Epithelial cell of esophagus (primary cell): ENCODE measurements at places on chromosomes 12 and 14.
A peak's percentile ranks its signal among the peaks of the same experiment; 100 is the strongest.

GRCh38 chr12:75922944-75923642 is 108.5 kb downstream of the PHLDA1 start:
- DNase-seq = no peak

GRCh38 chr14:65153101-65153500 is 50.8 kb upstream of the MAX start:
- no peak for DNase-seq

DNA sequence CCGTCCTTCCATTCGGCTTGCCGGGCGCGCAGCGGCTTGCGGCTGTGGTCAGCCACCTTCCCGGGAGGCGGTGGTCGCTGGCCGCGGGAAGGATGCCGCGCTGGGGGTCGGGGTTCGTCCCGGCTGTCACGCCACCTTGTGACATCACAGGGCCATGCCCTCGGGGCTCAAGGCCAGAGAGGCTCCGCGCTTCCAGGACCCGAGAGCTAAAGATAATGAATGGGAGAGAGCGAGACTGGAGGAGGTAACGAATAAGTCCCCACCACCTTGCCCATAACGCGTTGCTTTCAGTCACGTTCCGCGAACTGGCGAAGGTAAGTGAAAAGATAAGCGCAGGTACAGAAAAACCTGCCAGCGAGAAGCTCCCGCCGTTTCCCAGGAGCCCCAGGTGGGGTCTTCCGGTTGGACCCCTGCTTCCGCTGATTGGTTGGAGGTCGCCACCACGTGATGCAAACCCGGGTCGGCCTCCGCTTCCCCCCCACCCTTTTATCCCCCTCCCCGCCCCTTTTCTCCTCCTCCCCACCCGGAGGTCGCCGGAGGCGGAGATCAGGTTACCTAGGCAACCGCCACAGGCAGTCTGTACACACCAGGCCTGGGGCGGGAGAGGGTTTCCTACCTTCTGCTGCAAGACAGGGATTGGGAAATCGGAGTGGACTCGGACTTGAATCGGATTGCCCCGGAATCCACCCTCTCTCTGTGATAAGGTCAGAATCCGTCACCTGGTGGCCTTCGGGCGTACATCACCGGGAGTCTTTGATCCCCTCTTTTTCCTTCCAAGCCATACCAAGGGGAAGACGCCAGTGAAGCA is at the start of gene LRRC9:
Gene LRRC9, plus strand, starts transcription at position 575 of the 808 bp plus-strand sequence.
- DNase-seq = peak; percentile 11

- peak; percentile 58 for DNase-seq
These were observed 5.4 kb downstream of the SLC15A4 start for GRCh38 chr12:128818065-128819022.

DNA sequence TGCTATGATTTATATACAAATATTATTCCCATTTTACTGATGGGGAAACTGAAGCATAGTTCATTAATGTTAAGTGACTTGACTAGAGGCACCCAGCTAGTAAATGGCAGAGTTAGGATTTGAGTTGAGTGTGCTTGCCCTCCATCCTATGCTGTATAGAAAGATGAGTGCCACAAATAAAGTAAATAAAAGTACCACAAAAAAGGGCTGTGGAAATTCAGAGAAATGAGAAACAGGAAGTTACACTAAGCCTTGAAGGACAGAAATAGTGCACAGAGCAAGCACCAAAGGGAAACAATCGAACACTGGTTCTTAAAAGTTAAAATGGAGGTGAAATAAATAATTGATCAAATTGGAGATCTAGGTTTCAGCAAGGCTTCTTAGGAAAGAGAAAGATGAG is 9.2 kb upstream of the ABCD2 start:
- DNase-seq = no peak

- peak; percentile 42 for DNase-seq
These were observed 9.6 kb upstream of the PTPRB start for GRCh38 chr12:70646850-70647249.

- peak; percentile 3 for DNase-seq
These were observed 25.4 kb upstream of the PLEKHD1 start for GRCh38 chr14:69459122-69459521.

DNA sequence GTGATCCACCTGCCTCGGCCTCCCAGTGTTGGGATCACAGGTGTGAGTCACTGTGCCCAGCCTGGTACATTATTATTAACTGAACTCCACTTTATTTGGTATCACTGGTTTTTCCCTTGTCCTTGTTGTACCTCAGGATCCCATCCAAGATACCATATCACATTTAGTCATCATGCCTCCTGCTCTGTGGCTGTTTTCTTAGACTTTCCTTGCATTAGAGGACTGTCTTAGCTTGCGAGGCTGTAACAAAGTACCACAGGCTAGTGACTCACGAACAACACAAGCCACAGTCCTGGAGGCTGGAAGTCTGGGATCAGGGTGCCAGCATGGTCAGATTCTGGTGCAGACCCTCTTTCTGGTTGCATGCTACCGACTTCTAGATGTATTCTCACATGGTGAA is 12.2 kb downstream of the KLC1 start:
- peak; percentile 39 for DNase-seq

DNA sequence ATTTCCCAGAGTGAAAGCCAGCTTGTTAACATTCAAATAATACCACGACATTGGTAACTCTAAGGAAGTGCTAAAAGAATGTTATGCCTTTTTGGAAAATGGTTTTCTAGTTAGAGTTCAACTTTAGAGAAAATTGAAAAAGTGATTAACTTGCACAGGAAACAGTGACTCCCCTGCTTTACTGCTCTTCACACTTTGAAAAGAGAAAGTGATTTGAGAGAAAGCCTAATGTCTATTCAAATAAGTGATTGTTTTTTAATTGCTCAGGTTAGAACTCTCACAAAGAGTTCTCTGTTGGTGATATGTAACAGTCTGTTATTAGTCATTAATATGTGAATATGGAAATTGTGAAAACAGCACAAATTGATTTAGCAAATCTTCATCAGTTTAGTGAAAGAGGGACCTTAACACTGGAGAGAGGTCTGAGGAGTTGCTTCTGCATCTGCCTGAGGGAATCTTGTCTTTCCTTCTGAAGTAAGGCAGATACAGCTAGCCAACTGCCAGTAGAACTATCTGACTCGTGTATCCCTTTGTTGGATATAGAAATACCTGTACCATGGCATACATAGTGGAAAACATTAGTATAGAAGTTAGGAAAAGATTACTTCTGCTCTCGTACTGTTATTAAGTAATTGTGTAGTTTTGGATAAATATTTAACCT is 25.5 kb downstream of the ATF7IP start:
- DNase-seq = no peak

DNA sequence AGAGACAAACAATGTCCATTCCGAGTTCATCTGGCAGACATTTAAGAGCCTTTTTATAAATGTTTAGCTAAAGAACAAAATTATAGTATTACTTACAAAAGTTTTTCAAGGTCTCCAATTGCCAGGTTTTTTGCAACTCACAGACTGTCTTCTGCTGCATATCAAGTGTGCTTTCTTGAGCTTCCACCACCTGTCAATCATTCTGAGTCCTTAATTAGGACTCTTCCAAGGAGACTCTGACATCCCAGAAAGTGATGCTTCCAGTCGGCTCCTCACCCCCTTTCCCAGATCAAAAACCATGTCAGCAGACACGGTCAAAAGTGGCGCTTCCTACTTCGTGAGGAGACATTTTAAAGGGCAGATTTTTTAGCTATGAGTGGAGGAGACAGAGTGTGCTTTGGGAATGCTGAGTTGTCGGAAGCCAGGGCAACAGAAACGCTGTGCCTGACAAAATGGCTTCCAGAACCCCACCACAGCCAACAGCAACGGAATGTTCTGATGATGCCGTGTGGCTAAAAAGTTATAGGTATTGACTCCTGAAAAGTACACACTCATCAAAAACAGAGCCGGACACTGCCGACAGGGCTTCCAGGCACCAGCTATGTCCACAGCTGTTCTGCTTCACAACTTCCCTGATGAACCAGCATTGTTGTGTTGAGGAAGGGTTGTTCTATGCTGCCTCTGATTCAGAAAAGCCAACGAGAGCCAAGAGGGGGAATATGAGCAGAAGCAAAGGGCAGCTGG is 116.1 kb upstream of the SLC35F4 start:
- no peak for DNase-seq

GRCh38 chr14:52740751-52741150 is 10.8 kb downstream of the STYX start:
- DNase-seq = no peak

DNA sequence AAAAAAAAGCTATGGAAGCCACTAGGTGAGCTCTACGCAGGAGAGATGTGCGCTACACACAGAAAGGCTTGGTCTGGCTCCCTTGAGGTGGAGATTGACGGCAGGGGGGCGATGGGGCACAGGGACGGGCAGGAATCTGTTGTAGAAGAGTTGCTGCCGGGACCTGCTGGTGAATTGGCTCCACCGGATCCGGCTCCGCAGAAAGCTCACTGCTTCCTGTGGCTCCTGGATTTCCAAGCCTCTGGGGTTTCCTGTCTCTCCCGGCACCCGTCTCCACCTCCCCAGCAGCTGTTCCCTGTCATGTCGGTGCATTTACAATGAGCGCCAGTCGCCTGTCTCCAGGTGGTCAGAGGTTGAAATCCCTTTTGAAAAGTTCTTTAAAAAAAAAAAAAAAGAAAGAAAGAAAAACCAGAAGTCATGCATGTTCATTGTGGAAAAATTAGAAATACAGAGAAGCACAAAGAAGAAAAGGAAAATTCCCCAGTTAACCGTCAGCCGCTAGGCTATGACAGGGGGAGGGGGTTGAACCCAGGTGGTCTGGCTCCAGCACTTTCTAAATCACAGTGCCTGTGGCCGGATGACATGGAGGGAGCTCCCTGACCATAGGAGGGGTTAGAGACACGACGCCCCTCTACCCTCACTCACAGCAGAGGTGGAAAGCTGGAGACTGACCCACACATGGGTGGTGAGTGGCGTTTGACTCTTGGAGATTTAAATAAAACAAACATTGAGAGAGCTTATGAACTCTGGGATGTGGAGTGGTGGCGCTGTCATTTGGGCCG is 20.8 kb downstream of the FAM222A start:
- peak; percentile 20 for DNase-seq
